AG09309 (cell line): ENCODE measurements at places on chromosomes 16 and 17.

- no peak for DNase-seq
Observed at GRCh38 chr16:67594956-67595355, 32.6 kb downstream of the CTCF start.

- no peak for DNase-seq
Observed at GRCh38 chr17:58391302-58391984, 25.9 kb downstream of the RNF43 start.

GRCh38 chr16:2866431-2866830 lies 8.5 kb upstream of the PRSS22 start:
- DNase-seq = no peak

GRCh38 chr16:924806-925205 lies 46.0 kb downstream of the LMF1 start:
- DNase-seq = no peak

- no peak for DNase-seq
Observed at GRCh38 chr17:9974448-9975381, 69.6 kb upstream of the RCVRN start.

DNA sequence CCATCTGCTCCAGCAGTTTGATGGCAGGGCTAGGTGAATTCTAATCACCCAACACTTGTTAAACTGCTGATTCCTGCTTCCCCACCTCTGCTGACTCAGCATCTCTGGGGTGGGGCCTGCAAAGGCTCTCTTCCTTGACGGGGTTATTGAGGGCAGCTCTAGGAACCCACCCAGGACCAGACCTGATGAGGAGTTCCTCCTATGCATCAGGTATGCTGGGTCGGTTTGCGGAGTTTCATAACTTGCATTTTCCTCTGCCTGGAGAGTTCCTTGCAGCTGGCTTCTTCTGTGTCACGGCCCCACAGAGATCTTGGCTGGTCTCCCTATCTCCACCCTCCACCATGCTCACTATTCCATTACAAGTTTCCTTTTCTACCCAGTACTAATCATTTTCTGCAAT lies 93.4 kb upstream of the CCL2 start:
- no peak for DNase-seq

DNA sequence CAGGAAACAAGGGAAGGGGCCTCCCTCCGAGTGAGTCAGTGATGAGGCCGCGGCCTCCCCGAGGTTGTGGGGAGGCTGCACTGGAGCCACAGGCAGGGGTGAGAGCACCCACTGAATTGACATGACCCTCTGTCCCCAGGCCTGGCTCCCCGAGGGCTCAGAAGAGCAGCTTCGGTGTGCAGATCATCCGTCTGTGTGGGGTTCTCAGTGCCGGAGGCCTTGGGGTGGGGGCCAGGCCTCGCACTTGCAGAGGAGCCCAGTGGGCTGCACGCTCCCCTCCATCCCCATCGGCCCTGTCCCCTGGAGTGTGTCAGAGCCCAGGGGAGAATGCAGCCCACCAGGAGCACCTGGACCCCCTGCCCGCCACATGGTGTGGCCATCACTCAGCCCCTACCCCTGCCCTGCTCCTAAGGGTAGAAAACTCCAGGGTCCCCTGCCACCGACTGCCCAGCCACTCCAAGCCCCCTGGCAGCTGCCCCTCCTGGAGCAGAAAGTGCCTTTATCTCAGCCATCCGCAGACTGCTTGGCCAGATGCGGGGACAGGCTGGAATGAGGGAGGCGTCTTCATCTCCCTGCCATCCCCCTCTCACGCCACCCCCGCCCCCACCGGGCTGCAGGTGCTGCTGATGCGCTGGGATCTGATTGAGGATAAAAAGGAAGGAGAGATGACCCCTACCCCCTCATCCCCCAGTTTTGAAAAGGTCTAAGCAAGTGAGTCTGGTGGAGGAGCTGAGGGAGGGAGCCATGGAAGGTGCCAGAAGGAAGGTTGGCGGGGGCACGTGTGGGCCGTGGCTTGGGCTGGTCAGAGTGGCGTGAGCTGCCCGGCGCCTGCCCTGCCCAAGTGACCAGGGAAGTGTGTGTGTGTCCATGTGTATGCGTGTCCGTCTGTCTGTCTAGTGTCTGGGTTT lies 358.3 kb downstream of the SEC14L1 start:
- no peak for DNase-seq

DNA sequence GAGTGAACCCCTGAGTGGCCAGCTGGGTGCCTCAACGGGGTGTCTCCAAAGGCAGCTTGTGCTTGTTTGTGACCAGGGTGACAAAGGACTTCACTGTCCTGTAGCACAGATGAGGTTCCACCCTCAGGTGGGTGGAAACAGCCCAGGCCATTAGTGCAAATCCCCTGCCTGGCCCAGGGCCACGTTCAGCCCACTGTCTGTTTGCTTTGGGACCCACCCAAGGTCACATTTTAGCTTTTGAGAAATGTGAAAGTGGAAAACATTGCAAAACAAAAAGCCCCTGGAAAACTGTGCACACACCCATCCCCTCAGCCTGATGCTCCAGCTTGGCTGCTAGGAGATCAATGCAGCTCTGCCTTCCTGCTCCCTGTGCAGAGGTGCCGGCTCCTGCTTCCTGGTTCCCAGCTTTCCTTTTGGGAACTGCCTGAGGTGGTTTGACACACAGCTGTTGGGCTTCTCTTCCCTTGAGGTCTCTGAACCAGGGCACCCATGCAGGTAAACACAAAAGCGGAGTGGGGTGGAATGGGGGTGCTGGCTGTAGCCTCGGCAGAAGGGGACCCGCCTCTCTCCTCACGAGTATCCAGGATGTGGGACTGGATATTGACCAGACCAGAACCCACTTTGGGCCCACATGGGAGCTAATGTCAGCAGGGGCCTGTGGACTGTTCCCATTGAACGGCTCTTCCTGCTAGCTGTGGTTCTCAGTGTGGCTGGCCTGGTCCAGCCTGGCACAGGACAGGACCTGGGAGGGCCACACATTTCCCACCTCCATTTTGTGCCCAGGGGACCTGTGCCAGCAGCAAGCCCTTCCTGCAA lies 7.9 kb upstream of the SPHK1 start:
- no peak for DNase-seq

- no peak for DNase-seq
Observed at GRCh38 chr17:73470316-73470826, 158.6 kb upstream of the CDC42EP4 start.

DNA sequence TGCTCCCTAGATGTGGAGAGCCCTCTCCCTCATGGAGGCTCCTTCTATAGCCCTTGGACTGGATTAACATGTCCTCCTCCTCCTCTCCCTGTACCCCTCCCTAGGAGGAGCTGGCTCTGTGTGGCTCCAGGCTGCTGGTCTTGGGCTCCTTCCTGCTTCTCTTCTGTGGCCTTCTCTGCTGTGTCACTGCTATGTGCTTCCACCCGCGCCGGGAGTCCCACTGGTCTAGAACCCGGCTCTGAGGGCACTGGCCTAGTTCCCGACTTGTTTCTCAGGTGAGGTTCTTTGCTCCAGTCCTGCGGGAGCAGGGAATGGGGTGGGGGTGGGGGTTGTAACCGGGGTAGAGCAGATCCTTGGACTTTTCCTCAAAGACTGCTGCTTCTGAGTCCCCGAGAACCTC lies 2.4 kb upstream of the TAOK2 start:
- no peak for DNase-seq

DNA sequence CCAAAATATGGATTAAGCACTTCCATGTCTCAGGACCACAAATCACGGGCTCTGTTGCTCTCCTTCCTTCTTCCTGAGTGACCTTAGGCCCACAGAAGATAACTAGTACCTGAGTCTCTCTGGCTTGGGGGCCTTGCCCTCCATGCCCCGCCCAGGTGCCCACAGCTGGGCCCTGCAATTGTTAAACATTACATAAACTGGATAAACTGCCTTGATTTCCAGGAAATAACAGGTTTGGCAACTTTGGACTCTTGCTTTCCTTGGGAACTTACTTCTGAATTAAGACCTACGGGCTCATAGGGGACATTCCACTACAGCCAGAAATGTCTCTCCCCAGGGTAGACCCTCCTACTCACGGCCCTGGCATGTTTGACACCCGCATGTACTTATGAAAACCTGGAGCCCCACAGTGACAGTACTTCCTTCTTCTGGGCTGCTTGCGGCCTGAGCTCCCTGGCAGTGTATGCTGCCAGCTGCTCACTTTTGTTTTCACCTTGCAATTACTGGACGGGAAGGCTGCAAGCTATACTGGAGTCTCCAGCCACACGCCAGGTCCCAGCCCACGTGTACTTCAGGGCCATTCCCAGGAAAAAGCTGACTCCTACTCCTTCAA lies 2.3 kb upstream of the UBALD2 start:
- DNase-seq = no peak

- DNase-seq = no peak
Observed at GRCh38 chr17:32503251-32504165, 16.7 kb downstream of the CDK5R1 start.

DNA sequence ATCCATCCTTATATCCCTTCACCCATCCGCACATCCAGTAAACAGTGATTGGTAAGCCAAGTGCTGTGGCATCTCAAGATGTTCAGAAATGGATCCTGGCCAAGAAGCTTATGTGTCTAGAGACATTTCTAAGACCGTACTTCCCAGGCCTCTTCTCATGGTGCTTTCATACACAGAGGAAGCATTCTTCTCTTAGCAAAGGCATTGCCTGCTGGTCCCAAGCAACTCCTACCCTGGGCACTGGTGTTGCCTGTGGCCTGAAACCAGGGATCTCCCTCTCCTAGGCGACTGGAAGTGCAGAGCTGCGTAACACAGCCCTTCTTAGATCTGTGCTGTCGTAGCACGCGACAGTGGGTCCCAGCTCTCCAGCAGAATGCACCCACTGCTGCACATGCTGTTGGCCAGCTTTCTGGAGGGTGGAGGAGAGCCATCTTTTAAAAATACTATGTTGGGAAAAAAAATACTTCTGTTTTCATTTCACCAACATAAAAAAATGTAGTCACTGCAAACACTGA lies 182.9 kb downstream of the CCDC182 start:
- no peak for DNase-seq

DNA sequence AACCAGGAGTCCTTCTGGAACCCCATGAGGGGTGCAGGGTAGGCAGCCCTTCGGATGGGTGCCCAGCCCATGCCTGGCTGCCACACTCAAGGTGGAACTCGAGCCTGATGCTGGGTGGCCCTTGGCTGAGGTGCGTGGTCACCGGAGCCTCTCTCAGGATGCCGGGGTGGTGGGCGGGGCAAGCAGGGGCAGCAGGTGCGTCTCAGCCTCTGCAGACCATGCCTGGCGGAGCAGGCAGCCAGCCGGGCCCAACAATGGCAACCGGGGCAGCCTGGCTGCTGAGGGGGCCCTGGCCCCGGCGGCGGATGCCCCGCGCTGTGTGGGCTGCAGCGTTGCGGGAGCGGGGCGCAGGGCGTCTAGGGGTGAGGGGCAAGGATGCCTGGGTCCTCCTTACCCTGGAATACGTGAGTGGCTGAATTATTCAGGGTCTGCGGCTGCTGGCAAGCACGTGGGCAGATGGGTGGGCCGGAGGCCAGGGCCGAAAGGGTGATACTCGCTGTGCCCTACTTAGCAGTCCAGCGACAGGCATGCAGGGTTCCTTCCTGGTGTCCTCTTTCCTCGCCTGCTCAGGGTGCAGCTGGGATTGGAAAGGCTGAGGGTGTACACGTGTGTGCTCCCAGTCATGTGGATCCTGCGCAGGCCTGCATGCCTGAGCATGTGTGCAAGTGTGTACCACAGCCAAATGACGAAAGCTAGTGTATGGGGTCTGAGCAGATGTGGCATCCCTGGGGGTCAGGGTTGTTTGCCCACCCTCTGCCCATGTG lies 14.6 kb downstream of the MYO15A start:
- no peak for DNase-seq

DNA sequence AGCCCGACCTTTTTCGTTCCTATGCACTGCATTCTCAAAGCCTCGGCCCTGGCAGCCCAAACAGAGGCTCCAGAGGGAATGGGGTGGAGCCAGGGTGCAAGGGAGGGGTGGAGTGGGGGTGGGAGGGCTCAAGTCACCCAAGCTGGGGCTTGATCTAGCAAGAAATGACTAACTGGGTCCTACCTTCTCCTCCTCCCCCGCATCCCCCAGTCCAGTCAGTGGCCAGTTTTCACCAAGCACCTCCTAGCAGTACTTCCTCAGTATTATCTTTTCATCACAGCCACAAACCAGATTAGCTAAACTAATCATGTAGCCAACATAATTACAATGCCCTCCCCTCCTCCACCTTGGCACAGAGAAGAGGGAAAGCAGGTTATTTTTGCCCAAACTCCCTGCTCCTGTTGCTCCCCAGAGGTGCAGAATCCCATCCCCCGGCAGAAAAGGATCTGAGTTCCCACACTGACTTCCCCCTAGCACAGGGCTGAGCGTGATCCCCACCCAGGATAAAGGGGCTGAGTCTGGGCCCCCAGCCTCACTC lies 2.2 kb downstream of the JUP start:
- no peak for DNase-seq

DNA sequence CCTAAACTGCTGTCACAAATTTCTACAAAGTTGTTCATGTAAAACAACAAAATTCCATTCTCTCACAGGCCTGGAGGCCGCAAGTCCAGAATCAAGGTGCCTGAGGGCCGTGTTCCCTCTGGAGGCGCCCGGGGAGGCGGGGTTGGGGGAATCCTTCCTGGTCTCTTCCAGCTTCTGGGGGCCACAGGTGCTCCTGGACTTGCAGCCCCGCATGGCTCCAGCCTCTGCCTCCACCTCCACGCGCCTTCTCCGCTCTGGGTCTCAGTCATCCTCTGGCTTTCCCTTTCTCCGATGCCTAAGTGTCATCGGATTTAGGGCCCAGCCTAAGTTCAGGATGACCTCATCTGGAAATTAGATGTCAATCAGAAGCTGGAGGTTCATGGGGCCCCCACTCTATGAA lies 28.6 kb upstream of the BAHCC1 start:
- no peak for DNase-seq
